ENCODE measurements at places on chromosomes 3 and 15.

- no peak for DNase-seq
Measured at GRCh38 chr15:62994975-62995681, 47.4 kb upstream of the TPM1 start.

GRCh38 chr3:32086464-32086863, 20.0 kb upstream of the GPD1L start:
- DNase-seq, result no peak

- DNase-seq, result no peak
Measured at GRCh38 chr3:152175528-152175889, 93.2 kb upstream of the MBNL1 start.

DNA sequence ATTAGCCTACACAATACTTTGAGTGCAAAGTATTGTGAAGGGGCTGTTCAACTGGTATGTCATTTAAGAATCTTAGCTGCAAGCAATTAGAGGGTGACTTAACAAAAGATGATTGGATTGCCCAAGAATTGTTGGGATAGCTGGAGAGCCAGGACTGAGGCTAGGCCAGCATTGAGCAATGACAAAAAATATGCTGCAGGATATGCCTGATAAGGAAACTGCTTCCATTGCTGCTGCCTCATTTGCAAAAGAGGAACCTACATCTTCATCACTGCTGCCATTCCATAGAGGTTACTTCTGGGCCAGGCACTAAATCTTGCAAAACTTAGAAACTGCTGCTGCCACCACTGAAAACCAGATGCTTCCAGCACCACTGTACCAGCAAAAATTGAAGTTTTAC, 108.0 kb upstream of the TBC1D5 start:
- no peak for DNase-seq

- no peak for DNase-seq
Measured at GRCh38 chr3:72848703-72849081, 447 bp upstream of the SHQ1 start.

GRCh38 chr3:117844676-117845075, 1135.1 kb downstream of the TUSC7 start:
- DNase-seq, result no peak
